Upper lobe of right lung (tissue), 1 donor: ENCODE measurements at places on chromosomes 2 and 18. TPM values are rescaled to one million over a fixed set of nuclear protein-coding genes. Genes with fewer than 3 reads are reported as not detected.

- no peak overlapping the region for H3K4me3 ChIP-seq
- DNase-seq, result no peak
- H3K27ac ChIP-seq, result peak overlapping the region; percentile 1
- H3K27me3 ChIP-seq, result no peaks in the 10 kb centered on the region
- H3K36me3 ChIP-seq, result peaks cover 43% of the 10 kb centered on the region
Observed at GRCh38 chr2:159228081-159228581, 58.4 kb downstream of the WDSUB1 start.

Gene CRYGD
- total RNA-seq, result not detected

Gene VWC2L
- not detected for total RNA-seq

Gene TUBA4A
- total RNA-seq, result 45.4 TPM
